NCI-H69 (cell line): ENCODE measurements at places on chromosomes 6 and 20.

GRCh38 chr6:13116155-13116554 is 212.2 kb downstream of the TBC1D7 start:
- no peak for DNase-seq

- DNase-seq, result no peak
Observed at GRCh38 chr6:169186496-169187169, 67.0 kb downstream of the THBS2 start.

DNA sequence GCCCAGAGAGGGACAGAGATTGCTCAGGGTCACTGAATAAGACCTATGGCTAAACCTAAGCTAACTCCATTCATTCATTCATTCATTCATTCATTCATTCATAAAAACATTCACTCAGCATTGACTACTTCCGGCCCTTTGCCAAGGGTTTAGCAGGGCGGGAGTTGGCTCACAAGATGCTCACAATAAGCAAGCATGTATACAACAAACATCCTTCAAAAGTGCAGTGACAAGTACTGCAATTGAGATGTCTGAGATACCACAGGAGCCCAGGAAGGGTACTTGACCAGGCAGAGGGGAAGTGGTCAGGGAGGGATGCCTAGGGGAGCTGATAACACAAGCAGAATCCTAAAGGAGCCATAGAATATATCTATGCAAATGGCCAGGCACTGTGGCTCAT is 18.2 kb upstream of the KIAA1755 start:
- DNase-seq, result no peak

- peak; percentile 61 for DNase-seq
Observed at GRCh38 chr6:24766680-24767462, 7.9 kb upstream of the GMNN start.

- DNase-seq, result peak; percentile 86
Observed at GRCh38 chr20:36153736-36154699, 522 bp upstream of the EPB41L1 start.

DNA sequence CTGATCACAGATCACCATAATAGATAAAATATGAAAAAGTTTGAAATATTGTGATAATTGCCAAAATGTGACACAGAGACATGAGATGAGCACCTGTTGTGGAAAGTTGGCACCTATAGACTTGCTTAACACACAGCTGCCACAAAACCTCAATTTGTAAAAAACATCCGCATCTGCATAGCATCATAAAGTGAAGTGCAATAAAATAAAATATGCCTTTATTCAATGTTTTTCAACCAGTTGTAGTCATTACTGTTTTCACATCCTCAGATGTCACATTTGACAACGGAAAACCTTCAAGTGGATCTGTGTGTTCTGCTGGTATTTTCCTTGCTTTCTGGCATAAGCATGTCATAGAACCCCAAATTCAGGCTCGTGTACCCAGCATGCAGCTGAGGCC is 50.2 kb upstream of the IFNGR1 start:
- DNase-seq, result no peak

DNA sequence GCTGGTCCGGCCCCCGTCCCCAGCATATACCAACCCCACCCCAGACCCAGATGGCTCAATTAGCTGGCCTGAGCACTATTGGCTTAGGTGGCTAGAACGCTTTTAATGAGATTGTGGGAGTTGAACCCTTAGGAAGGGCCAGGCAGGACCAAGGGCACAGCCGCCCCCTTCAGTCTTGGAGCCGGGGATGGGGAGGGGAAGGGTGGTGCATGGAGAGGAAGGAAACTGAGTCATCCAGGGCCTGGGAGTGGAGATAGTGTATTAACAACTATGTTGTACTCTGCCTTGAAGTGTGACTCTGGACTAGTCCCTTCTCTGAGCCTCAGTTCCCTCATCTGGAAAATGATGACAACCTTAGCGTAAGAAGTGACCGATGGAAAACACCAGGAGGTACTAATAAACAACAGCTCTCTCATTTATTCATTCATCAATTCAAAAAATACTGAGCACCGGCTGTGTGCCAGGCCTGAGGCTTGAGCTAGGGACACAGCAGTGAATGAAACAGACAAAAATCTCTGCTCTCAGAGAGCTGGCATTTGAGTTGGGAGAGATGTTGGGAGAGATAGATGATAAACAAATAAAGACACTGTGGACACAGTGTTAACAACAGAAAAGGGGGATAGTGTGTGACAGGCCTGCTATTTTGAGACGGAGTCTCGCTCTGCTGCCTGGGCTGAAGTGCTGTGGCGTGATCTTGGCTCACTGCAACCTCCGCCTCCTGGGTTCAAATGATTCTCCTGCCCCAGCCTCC is 11.5 kb downstream of the PEDS1 start:
- no peak for DNase-seq

GRCh38 chr6:83883240-83883639 is 23.8 kb downstream of the CYB5R4 start:
- peak; percentile 56 for DNase-seq

GRCh38 chr6:37244430-37245310 is 12.9 kb upstream of the TBC1D22B start:
- peak; percentile 100 for DNase-seq

DNA sequence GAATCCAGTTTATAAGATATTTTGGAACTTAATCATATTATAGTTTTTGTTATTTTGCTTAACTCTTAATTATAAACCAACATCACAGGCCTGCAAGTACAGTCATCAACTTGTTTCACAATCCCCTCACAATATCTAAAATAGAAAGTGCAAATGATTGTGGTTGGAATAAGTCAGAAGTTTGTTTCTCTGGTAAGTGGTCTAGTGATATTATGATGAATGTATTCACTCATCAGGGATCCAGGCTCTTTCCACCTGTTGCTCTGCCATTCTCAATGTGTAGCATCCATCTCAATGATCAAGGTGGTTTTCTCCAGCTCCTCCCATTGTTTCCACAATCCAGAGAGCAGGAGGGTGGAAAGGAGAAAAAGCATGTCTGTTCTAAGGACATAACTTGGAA is 54.2 kb downstream of the OPN5 start:
- no peak for DNase-seq

DNA sequence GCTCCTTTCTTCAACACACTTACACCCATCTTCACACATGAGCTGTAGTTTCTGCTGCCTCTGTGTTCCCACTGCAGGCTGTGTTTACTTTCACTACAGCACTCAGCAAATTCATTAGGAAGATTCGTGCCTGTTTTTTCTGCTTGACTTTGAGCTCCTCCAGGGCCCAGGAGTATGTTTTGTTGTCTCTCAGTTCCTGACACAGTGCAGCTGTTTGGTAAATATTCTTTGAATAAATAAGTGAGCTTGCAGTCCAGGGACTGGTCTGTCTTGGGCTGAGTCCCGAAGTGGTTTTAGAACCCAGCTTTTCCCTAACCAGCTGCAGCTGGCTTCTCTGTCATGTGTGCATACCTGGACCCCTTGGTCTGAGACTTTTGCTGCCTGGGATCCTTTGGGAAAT is 46.6 kb upstream of the CCN6 start:
- no peak for DNase-seq

DNA sequence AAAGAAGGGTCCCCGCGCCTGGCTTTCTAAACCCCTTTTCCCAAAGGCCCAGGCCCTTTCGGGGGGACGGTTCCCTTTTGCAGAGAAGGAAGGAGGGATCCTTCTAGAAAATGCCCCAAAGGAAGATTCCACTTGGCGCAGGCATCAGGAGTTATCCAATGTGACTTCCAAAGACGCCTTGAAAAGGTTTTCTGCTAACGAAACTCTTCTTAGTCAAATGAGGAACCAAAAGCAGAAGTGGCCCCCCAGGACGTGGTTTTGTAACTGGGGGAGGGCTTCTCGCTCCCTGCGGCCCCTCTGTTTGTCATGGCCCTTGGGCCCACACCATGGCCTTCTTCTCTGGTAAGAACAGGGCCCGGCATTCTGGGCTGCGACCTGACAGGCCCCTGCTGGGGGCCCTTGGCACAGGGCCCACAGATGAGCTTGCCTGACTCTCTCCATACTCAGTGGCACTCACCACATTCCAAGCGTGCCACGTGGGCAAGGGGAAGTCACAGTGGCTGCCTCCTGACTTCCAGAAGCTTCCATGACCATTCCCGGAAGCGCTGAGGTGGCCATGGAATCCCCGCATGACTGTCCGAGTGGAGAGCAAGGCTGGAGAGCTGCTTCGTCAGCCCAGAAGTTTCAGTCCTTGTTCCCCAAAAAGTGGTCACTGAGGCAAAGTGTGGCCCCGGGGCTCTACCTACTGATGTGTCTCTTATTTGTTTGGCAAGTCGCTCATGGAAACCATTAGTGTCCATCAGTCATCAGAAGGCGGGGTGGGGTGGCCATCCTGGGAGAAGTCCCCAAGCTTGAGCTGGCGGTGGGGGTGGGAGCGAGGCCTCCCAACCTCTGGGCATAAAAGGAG is 834 bp upstream of the CTSZ start:
- no peak for DNase-seq

DNA sequence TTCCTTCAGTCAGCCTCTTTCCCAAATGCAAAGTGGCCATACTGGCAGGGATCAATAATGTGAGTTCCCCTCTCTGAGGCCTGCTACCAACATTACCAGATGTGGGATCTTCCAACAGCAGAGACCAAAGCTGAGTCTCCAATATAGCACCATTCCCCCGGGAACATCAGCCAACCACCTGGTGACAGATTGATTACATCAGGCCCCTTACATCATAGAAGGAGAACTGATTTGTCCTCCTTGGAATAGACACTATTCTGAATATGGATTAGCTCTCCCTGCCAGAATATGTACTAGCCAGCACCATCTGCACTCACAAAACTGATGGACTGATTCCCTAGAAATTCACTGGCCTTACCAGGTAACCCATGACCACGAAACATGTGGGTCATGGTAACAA is 61.9 kb upstream of the CARMIL1 start:
- peak; percentile 77 for DNase-seq

DNA sequence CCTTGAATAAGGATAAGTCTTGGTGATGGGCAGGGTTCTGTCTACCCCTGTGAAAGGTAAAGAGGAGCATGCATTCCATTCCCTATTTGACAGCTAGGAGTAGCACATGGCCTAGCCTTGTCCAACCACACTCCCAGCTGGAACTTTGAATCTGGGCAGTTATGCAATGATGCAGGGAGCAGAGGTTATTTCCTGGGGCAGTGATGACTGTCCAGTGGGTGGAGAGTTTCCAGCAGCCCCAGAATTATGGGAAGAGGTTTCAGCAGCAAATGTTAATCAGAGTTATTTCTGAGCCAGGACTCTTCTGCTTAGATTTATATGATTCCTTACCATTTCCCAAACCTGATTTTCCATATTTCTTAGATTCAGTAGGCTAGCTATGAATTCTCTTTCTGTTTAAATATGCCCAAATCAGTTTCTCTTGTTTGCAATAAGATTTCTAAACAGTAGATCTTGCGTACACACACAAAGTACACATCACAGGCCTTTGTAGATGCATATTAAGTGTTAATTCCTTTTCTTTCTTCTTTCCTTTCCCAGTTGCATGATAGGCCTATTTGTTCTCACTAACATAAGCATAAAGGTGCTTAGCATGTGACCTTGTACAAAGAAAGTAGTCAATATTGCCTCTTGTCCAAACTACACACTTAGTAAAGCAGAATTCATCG is 17.3 kb upstream of the TXLNB start:
- no peak for DNase-seq

GRCh38 chr20:37516811-37517750 is 4.0 kb upstream of the NNAT start:
- peak; percentile 86 for DNase-seq

DNA sequence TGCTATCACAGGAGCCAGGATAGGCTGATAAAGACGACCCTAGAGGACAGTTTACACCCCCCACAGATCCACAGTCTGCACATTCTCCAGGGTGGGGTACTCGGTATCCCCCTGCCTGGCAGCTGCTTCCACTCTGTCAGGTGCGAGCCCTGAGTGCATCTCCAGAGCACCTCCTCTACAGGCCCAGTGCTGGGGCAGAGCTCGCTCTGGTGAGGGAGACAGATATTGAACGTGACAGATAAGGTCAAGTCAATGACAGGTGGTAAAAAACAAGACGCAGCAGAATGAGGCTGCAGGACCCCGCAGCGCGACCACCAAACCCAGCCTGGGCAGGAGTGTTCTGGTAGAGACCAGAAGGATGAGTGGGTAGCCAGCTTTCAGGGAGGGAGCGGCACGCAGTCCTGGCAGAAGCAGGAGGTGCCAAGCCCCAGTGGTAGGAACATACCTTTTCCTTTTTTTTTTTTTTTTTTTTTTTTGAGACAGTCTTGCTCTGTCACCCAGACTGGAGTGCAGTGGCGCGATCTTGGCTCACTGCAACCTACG is 12.4 kb upstream of the MYL9 start:
- no peak for DNase-seq

DNA sequence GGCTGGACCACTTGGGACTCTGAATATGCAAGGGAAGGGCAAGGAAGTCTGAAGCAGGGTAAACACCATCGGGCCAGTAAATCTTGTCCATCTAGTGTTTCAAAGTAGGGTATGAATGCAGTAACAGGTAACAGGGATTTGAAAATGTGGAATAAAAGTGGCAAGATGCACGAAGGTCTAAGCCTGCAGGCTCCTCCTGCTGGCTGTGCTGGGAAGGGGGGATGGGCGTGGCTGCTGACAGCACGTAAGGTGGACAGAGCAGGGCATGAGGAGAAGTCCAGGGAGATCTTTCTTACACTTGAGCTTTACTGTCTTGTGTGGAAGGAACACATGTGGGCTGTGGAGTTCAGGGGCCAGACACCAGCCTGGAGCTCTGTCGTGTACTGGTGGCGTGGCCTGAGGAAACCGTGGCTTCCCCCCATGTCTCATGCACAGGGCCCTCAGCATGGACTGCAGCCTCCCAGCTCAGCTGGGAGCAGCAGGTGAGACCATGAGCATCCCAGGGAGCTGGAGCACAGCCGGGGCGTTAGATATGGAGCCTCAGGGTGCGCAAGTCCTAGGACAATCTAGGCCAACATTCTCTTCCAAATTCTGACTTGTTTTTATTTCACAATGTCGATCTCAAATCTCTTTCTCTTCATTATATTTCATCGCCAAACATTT is 84.5 kb downstream of the SLC22A23 start:
- DNase-seq, result no peak
